ENCODE measurements at places on chromosomes 7 and 10. TPM values are rescaled to one million over a fixed set of nuclear protein-coding genes. Genes with fewer than 3 reads are reported as not detected.

C7orf57 gene
- not detected for polyA plus RNA-seq

MCMBP gene
- 15.4 TPM for polyA plus RNA-seq

LIPF gene
- polyA plus RNA-seq: 0.57 TPM

GJD4 gene
- not detected for polyA plus RNA-seq

CYP26C1 gene
- 0.02 TPM for polyA plus RNA-seq

ZNF786 gene
- 2.1 TPM for polyA plus RNA-seq

PIP4K2A gene
- polyA plus RNA-seq: 10.1 TPM

FBXO24 gene
- polyA plus RNA-seq: 0.27 TPM

NFE2L3 gene
- 1.1 TPM for polyA plus RNA-seq

CCL24 gene
- polyA plus RNA-seq: not detected

UBTD1 gene
- 42.1 TPM for polyA plus RNA-seq

CTAGE4 gene
- polyA plus RNA-seq: 0.41 TPM

ST7 gene
- 25.0 TPM for polyA plus RNA-seq

NODAL gene
- not detected for polyA plus RNA-seq

VWDE gene
- 6.1 TPM for polyA plus RNA-seq

GRM3 gene
- polyA plus RNA-seq: 0.05 TPM

CALHM3 gene
- not detected for polyA plus RNA-seq
